Activated CD8-positive, alpha-beta memory T cell treated with anti-CD3 and anti-CD28 coated beads for 1 hour (primary cell): ENCODE measurements at places on chromosomes 12 and 14.

GRCh38 chr12:107571492-107571891 is 114.1 kb upstream of the PWP1 start:
- no peak for DNase-seq

- no peak for DNase-seq
These were observed 46.1 kb downstream of the RASSF3 start for GRCh38 chr12:64656429-64656828.

DNA sequence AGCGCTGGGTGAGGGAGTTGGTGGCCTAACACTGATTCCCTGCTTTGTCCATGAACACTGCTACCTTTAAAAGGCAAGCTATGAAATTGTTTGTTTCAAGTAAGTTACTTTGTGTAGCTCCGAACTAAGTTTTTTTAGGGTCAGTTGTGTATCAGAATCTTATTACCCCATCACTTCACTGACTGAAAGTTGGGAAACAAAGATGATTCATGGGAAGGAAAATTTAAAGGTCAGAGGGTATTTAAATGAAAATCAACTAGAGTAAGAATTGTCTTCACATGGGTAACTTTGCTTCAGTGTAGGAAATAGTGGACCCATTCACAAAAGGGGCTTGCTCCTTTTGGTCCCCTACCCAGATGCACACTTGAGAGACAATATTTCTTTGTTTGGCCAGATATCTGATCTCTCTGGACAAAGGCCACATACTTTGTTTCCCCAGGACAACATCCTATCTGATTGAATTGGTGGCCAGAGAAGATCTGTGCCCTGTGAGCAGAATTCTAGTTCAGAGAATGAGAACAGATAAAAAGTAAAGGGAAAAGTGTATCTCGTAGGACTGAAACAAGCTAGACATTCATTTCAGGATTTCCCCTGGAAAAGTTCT is 53.5 kb downstream of the RAB35 start:
- no peak for DNase-seq

GRCh38 chr14:74492776-74493342 is at the start of gene NPC2:
Gene NPC2, minus strand, starts transcription at chr14:74493305. Its CDS starts 31 bp downstream, at chr14:74493274.
- DNase-seq = no peak

DNA sequence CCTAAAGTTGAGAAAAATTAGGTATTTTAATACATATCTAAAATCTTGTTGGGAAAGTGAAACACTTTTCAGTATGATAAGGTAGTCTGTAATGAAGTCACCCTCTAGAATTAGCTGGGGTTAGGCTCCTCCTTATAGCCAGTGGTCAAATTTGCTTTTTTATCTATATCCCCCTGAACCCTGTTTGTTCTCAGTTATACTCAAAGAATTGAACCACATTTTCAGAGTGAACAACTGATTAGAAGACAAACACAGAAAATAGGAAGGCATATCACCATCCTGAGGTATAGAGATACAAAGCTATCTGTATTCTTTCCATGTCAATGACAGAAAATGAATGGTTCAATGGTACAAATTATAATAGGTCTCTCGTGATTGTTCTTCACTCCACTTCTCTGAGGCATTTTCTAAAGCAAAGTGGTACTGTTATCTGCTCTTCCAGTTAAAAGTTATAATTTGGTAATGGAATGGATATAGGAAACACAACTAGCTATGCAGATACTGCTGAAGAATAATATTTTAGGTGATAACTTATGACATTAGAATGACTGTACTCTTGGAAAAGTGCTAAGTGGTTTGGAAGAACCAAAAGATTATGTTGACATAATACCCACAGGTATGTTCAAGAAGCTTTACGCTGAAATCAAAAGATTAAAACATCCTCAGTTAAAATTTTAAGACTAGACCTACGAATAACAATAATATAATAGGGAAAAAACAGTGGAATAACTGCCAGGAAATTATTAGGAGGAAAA is 27.6 kb downstream of the WASHC3 start:
- DNase-seq = no peak

GRCh38 chr12:25365340-25365730 is 114.6 kb upstream of the KRAS start:
- DNase-seq = no peak

- DNase-seq = no peak
These were observed 95.8 kb upstream of the NCOR2 start for GRCh38 chr12:124663206-124663605.

DNA sequence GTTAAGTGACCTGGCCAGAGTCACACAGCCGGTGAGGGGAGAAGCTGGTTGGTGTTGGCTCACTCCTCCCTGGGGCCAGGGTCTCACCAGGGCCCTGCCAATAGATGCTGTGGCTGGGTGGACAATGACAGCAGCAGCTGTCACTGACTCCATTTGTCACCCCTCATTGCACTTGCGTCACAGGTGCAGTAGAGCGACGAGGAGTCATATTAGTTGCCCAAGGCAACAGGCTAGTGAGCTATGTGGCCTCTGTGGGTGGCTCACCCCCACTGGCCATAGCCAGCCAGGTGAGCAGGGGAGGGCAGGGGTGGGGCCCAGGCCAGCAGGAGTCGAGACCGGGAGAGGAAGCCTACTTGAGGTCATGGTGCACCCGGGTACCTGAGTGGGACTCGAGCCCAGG is 9.7 kb downstream of the SLC25A47 start:
- no peak for DNase-seq

DNA sequence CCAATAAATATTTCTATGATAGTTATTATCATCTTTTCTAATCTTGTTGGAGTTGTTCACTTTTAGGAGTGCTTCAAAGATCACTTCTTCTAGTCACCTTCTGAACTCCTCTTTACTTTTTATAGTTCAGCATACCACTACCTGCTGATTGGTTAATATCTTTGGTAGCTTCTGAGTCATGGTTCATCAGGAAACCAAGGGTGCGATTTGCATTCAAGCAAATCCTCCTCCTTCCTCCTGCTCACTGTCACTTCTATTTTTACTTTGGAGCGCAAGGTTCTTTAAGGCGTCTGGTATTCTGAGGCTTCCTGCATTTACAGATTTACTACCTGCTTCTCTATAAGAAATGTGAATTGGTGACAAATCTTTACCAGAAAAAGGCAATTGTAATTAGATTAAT is 24.0 kb downstream of the SYT1 start:
- no peak for DNase-seq

- DNase-seq = no peak
These were observed 86.2 kb upstream of the PPM1H start for GRCh38 chr12:63021116-63021515.

DNA sequence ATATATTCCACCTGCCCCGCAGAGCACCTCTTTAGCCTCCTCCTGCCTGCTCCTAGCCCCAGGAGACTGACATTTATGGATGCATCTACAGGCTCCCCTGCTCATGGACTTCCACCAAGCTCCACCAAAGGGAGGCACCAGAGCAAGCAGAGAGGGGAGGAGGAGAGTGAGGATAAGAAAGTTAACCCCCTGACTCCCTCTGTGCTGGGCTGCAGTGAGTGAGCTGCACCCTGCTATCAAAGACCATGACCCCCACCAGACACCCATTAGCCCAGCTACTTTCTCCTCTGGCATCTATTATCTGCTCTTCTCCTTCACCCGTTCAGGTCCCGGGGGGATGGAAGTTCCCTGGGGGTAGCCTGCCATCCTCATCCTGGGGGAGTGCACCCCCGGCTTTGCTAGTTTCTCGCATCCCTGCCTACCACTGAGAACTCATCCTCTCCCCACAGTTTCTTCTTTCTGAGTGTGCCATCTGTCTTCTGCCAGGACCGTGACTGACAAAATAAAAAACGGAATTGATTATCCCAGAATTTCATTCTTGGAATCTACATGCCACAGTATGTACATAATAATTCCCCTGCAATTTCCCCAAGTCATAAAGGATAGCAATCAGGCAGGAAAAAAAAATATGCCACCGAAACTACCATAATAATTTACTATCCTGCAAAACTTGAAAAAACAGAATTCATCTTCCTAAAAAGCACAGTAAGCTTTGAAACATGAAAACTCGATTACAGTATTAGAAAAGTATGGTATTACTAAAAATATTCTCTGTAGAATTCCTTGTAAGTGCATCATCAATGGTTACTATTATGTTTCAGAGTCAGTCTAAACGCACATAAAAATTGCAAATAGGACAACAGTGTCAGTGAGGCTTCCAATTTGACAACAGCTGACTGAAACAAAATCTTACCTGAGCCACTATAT is 45.2 kb downstream of the FOXN3 start:
- DNase-seq = no peak

DNA sequence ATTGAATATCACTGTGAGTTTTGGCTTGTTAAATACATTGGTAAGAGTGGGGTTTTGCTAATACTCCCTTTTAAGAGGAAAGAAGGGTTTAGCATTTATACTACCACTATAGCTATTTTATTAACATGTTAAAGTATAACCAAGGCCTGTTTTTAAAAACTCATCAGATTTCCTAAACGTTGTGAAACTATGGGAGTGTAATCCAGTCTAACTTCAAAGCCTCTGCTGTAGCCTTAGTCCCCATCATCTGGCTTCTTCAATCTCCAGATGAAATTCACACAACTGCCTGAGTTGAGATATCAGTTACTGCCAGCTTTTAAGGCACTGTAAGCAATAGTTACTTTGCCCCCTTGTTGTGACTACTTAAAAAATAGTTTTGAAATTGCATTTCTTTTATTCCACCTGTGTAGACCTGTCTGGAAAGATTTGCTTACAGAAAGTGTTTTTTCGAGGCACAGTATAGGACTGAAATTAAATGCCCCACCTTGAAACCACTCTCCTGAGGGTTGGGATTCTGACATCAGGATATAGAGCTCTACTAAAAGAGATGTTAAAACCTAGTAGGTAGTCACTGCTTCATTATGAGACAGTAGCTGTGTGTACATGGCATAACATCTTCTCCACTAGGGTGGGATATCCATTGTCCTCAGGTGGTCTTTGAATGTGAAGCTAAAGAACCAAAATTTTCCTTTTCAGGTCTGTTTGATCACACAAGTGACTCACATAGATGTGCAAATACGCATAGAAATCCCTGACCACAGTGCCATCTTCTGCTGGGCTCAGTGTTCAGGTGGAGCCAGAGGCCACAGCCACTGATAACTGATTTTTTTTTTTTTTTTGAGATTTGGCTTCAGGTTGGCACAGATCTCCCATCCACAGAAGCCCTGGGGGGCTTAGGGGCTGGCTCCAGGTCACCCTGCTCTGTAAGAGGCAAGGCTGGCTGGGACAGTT is 125.5 kb downstream of the DAAM1 start:
- DNase-seq = no peak

DNA sequence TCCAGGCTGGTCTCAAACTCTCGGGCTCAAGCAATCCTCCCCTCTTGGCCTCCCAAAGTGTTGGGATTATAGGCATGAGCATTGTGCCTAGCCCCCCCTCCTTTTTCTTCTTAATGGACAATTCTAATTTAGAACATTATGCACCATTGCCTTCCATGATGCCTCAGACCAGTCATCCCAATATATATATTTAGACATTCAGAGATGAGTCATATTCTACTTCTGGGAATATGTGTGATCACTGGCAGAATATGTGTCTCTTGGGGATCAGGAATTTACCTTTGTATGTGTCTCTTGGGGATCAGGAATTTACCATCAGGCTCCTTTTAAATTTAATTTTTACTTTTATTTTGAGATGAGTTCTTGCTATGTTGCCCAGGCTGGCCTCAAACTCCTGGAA is 7.5 kb upstream of the CCDC177 start:
- no peak for DNase-seq

GRCh38 chr12:51815571-51815970 is 32.9 kb downstream of the FIGNL2 start:
- DNase-seq = no peak

DNA sequence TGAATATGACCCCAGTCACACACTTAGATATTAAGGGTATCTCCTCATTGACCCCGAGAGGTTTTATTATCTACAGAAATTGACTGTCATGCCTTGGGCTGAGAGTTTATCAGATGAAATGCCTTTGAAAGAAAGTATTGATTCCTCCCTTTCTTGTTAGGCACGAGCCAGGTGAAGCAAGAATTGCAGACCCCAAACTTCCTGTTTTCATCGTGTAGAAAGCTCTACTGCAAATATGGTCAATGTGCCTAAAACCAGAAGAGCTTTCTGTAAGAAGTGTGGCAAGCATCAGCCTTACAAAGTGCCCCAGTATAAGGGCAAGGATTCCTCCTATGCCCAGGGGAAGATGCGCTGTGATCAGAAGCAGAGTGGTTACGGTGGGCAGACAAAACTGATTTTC is 143.9 kb upstream of the FUT8 start:
- DNase-seq = no peak

DNA sequence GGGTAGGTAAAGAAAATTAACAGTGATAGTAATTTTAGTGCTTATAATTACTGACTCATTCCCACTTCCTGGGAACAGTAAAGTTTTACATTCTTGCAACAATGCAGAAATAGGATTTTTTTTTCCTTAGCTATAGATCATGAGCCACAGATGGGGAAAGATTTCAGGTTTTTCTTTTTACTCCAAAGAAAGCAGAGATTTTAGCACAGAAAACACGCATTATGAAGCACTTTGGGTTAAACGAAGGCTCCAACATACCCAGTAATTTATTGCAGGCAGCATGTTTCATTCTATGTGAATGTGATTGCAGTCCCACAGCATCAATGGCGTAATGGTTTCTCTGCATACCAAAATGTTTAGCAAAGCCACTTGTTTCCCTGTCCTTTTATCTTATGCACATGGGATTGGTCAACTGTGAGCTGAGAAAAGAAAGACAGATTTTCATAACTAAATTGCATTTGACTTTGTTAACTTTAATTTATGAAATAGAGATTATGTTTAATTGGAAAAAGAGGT is 124.6 kb upstream of the E2F7 start:
- no peak for DNase-seq

- DNase-seq = no peak
These were observed 27.3 kb upstream of the CHPT1 start for GRCh38 chr12:101670007-101670671.

DNA sequence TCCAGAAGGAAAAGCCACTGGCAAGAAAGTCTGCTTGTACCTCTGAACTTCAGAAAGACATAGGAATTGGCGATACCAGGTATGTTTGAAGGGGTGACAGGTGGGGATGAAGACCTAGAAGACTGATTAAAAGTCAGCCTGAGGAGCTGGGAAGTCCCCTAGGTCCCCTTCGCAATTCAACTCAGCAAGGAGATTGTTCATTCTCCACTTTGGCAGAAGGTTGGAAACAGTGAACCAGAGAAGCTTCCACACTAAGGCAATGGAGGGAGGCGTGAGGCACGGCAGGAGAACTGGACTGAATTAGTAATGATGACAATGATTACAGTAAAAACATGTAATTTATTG is 240.3 kb upstream of the TMPO start:
- DNase-seq = no peak

GRCh38 chr14:91454155-91454554 is 36.5 kb upstream of the CCDC88C start:
- no peak for DNase-seq

GRCh38 chr14:99401211-99401610 is 79.4 kb downstream of the SETD3 start:
- DNase-seq = no peak

- no peak for DNase-seq
These were observed 18.3 kb downstream of the PLEK2 start for GRCh38 chr14:67393689-67394088.

GRCh38 chr12:7130701-7131501 is 730 bp downstream of the CLSTN3 start:
- DNase-seq = peak; percentile 33
